Lower leg skin (tissue), 4 donors: ENCODE measurements at places on chromosomes 6 and 20. TPM values are rescaled to one million over a fixed set of nuclear protein-coding genes. Genes with fewer than 3 reads are reported as not detected.

The HUS1B gene
- not detected for total RNA-seq

The TPD52L1 gene
- 234 TPM for total RNA-seq

GRCh38 chr6:73394577-73395354, at the start of gene DDX43:
Gene DDX43, plus strand, starts transcription at chr6:73394828. Its CDS starts 78 bp downstream, at chr6:73394906.
- DNase-seq, result peak; percentile 27

GRCh38 chr6:137290601-137291261, 71.5 kb upstream of the IFNGR1 start:
- no peak for DNase-seq

- no peak for DNase-seq
Observed at GRCh38 chr6:37540390-37540789, 40.7 kb upstream of the CCDC167 start.

- DNase-seq, result no peak
Observed at GRCh38 chr6:147285087-147285855, 81.1 kb downstream of the STXBP5 start.

GRCh38 chr20:35791821-35792220, 20.0 kb downstream of the PHF20 start:
- DNase-seq, result no peak

DNA sequence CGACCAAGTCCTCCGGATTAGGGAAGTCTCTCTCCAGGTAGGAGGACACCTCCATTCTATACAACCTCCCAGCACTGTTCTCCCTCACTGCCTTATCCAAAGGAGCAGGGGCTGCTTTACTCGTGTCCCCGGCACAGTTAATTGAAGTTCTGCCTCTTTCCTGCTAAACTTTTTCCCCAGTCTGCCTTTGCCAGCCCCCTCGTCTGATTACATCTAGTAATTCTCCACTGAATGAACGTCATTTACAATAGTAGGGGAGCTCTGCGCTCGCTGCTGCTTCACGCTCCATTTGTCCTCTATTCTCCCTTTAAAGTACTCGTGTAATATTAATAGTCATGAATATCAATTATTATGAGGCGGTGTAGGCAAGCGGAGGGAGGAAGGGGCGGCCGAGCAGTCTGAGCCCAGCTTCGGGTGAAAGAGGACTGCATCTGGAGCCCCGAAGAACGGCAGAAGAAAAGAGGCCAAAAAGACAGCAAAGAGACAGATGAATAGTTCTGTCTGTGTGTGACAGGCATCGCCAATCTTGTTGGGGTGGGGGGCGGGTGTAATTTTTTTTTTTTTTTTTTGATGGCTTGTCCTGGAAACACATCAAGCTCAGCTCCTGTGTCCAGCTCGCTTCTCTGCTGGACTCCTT, 2.9 kb downstream of the TFAP2B start:
- DNase-seq, result no peak
